Activated CD8-positive, alpha-beta memory T cell treated with anti-CD3 and anti-CD28 coated beads for 48 hours (primary cell): ENCODE measurements at places on chromosomes 7 and 10.

DNA sequence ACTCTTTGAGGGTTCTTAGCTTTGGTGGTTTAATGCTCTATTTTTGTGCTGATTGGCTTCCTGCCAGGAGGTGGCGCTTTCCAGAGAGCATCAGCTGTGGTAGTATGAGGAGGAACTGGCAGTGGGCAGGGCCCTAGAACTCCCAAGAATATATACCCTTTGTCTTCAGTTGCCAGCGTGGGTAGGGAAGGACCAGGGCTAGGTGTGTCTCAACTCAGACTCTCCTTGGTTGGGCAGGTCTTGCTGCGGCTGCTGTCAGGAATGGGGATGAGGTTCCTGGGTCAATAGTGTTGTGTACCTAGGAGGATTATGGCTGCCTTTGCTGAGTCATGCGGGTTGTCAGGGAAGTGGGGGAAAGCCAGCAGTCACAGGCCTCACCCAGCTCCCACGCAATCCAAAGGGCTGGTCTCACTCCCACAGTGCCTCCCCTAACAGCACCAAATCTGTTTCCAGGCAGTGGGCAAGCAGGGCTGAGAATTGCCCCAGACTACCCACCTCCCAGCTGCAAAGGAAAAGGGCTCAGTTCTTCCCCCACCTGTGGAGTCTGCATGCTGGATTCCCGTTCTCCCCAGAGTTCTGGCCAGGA, 191.5 kb downstream of the PHTF2 start:
- no peak for DNase-seq

- DNase-seq, result no peak
These were observed 133.3 kb downstream of the KCNMA1 start for GRCh38 chr10:77504196-77504872.

DNA sequence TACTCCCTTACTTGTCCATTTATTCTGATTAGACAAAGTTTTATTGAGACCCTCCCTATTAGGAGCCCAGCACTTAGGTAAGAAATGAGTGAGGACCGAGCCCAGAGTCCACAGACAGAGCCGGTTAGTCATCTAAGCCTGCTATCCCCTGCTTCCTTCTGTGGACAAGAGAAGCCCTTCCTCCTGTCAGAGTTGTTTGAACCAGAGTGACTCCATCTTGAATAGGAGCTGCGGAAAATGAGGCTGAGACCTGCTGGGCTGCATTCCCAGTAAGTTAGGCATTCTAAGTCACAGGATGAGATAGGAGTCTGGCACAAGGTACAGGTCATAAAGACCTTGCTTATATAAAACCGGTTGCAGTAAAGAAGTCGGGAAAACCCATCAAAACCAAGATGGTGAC, 109.1 kb downstream of the CPXM2 start:
- no peak for DNase-seq

DNA sequence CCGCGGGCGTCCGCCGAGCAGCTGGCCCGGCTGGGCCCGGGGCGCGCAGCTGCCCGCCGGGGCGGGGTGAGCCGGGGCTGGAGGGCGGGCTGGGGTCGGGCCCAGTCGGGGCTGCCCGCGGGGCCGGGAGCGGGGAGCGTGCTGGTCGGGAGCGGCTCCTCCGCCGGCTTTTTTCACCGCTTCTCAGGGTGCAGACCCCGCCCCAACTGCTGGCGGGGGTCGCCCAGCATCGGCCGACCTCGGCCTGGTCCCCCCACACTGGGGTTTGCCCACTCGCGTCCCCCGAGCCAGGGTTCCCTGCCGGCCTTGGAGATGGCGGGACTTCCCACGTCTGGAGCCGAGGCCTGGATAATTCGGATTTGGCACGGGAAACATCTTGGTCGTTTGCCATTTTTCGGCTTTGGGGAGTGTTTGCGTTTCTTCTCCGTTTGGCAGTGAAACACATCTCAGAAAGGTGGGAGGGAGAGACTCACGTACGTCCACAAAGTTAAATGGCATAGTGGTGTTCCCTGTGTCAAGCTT, 432 bp downstream of the TMEM248 start:
- no peak for DNase-seq

DNA sequence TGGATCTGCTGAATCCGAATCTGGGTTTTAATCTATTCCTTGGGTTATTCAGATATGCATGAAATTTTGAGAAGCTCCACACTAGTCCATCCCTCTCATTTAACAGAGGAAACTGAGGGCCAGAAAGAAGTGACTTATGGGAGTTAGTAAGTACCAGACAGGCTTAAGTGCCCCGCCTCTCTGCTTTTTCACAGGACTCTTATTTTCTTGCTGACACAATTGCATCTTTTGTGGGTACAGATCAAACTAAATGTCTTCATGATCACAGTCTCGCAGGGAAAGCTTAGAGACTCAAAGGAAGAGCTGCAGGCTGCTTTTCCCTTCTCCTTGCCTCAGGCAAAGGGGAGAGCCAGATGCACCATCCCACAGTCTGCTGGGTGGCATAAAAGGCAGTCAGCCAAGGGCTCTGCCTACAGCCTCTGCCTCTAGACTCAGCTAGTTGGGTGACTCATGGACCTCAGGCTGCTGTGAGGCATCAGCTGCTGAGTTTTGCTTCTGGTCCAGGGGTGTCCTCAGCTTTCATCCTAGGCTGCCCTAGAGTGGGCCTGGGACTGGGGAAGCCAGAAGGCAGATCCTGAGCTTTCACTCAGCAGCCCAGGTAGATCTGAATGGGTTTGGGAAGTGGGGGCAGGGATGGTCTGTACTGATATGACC, 11.6 kb downstream of the GOLGA7B start:
- no peak for DNase-seq

- DNase-seq, result no peak
These were observed 121.2 kb upstream of the NPVF start for GRCh38 chr7:25349283-25350017.

DNA sequence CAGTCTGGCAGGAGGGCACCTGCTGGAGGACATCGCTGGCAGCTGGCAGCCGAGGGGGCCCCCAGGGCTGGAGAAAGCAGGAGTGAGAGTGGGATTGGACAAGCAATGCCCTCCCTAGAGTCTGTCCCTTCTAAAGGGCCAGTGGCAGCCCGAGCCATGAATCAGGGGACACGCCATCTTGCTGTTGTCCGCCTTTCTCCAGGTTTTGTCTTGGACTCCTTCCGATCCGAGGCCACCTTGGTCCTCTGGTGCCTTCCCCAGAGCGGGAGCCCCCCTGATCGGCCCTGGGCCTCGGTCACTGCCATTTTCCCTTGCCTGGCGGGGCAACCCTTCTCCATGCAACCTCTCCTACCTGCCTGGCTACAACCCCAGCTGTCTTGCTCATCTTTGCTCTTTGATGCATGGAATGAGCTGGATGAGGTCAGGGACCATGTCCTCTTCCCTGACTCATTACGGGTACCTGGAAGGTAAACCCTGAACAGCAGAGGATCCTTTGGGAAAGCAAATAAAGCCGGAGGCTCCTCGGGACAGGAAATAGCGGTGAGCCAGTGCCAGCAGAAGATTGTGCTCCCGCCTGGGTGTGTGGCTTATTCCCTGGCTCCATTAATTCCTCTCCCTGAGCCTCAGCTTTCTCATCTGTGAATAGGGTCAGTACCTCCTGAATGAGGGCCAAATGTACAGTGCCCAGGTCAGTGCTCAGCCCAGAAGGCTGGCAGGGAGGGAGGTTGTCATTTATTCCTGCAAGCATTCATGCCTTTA, 112.0 kb downstream of the GRK5 start:
- no peak for DNase-seq

GRCh38 chr7:92266415-92267241, 20.9 kb downstream of the ANKIB1 start:
- no peak for DNase-seq

DNA sequence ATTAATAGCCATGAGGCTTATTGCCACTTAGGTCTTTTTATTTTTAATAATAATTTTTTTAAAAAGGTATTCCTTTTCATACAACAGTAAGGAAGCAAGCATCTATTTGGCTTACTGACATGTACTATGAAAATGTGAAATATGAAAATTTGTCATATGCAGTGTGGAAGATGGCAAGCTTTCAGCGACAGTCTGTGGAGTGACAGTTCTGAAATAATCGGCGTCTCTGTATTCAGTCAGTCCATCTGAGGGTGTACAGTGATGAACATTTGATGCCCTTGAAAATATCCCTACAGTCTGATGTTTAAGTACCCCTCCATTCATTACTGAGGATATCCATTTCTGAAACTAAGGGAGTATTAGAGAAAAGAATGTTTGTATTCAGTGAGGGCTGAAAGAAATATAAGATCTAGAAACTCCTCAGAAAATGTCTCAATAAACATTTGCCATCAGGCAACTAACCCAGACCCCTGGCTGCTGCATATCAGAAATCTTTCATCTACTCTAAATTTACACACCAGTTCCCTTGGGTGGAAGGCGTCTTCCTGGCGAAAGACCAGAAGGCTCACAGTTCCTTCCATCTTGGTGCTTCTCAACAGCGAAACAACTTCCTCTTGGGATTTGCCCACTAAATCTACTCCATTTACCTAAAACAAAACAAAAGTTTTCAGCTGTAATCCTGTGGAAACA, 440.6 kb downstream of the PARD3 start:
- no peak for DNase-seq
